ENCODE measurements at places on chromosomes 3 and 15.

GRCh38 chr3:45406772-45407171 is 18.4 kb downstream of the LARS2 start:
- no peak for DNase-seq

DNA sequence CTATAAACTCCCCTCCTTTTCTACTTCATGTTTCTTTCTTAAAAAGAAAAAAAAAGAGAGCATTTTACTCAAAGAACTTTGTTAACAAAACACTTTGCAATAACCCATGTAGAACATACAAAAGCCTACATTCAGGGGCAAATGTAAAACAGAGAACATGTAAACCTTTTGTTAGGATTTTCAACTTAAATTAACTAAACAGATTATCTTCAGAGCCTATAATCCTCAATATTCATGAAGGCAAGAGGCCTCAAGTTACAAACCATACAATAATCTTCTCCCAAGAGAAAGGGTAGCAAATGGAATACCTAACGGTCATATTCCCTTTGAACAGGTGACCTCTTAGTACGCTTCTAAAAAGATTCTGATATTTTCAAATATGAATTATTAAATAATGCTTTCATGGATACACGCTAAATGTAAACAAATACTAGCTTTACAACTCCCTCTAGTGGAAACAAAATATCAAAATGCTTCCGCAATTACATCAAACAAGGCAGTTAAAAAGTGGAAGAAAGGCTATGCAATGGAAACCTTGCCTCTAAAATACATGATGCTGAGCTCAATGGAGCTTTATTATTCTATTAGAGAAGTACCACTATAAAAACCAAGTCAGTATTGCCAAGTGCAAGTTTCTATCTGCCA is 9.9 kb downstream of the CEP152 start:
- peak; percentile 31 for DNase-seq

DNA sequence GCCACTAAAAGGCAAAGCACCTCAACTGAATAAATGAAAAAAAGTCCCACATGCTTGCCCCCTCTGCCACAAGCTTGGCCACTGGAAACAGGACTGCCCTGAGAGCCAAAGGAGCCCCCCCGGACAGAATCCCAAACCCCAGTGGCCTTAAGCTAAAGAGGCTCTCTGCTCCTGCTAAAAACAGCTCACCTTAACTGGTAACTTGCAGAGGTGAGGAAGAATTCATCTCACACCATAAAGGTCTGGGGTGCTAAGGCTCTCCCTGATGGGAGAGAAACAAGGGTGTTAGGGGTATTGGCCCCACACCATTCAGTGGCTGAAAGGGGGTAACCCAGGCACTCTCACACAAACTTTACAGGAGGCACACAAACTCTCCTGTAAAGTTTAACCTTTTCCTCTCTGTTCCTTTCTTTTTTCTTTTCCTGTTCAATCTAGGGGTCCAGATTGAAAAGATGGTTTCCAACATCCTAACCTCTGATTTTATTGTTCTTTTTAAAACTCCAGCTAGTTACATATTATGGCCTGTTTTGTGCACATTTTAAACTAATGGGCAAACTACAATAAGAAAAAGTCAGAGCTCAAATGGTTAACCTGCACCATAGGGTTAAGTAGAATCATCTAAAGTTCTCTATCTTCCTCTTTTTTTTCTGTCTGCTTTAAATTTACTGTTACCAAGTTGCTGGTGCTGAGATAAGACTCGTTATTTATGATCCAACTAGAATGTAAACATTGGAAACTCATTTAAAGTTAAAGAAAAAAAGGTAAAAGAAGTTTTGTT is 19.9 kb downstream of the TRANK1 start:
- DNase-seq: no peak

GRCh38 chr15:33946152-33946551 is 22.1 kb upstream of the CHRM5 start:
- no peak for DNase-seq

- no peak for DNase-seq
Measured at GRCh38 chr3:151398895-151399294, 14.3 kb upstream of the P2RY12 start.

- DNase-seq: no peak
Measured at GRCh38 chr15:70031713-70032112, 66.0 kb downstream of the TLE3 start.

DNA sequence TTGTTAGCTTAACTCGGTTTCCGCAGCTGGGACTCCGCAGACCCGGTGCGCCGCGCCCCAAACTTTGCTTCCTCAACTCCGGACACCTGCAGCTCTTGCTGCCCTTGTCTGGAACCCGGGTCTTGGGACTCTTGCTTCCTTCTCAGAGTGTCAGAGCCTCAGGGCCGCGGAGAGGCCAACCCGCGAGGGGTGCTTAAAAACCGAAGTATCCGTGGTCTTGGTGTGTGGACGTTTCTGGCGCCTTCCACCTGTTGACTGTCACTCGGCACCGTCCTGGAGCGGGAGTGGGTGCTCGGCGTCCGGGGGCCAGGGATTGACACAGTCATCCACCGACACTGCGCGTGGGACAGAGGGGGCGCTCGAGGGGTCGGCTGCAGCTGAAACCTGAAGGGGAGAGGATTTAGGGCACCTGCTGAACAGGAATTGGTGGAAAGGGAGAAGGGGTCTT is 386 bp downstream of the SQOR start:
- DNase-seq: no peak

DNA sequence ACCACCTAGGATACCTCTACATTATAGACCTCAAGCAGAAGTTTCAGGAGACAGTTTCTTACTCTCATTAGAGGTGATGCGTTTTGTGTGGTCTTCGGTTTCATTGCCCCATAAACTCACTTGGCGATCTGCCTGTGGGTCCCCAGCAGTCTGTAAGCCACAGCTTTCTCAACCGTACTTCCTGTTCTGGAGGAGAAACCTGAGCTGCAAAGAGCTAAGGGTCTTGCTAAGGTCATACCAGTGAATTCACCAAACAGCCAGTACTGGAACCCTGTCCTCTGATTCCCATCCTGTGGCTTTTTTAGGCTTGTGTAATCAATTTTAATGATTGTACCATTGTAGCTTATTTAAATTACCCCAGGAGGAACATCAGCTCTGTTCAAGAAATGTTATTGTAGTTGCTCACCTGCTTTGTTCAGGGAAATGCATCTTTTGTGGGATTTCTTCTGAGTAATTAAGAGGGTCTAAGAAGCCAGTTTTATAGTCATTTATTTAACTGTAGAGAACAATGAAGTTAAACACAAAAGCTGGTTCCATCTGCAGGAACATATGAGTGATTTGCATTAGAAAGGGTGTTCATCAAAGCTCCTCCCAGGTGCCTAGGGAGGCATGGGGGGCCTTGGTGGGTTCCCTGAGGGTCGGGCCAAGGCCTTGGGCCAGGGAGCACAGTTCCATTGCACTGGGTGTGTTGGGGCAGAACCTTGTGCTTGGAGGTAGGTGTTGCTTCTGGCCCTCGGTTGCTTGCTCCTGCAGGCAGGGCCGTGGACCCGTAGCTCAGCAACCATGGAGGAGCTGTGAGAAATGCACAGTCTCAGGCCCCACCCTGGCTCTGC is 69.6 kb downstream of the APBA2 start:
- peak; percentile 75 for DNase-seq

DNA sequence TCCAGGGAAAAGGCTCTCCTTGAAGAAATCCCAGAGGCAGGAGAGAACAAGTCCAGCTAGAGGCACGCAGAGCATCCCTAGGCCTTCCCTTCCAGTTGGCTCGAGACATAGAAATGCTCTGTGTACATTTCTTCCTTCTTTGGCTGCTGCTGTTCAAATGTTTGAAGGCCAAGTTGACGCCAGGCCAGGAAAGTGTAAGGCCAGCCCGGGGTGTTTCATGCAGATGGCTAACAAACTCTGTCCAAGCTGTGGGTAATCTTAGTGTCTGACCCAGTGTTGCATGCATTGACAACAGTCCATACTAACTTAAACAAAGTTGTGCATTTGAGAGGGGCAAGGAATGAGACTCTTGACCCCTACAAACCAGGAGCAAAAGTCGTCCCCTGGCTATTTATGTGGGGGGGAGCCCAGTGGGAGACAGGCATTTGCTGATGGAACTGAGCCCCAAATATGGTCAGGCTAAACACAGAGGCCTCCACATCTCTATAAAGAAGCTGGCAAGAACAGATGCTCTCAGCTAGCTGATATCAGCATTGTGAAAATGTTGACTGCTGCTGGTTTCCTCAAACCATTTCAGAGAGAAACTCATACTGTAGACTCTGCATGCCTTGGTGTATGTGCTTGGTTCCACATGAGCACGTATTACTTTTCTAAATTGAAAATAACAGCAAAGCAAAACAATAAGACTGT is 139.5 kb downstream of the ADAMTS9 start:
- peak; percentile 31 for DNase-seq

DNA sequence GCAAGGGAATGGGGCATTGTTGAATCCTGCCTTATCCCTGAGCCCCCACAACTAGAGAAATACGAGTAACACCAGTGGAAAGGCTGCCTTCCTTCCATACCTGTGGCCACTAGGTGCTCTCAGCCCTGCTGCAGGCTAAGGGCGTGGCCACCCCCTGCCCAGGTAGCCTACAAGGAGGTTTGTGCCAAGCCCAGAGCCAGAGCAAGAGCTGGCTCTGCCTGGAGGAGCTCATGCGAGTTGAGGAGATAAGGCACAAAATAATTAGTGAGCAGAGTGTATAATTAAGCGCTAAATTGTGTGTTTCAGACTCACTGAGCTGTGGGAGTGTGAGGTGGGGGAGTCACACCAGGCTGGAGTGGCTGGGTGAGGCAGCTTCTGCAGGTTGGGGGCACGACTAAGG is 49.2 kb downstream of the TPRA1 start:
- no peak for DNase-seq

- no peak for DNase-seq
Measured at GRCh38 chr3:42515391-42515916, 13.0 kb downstream of the VIPR1 start.

GRCh38 chr3:13947912-13948311 is 68.0 kb upstream of the WNT7A start:
- DNase-seq: no peak

DNA sequence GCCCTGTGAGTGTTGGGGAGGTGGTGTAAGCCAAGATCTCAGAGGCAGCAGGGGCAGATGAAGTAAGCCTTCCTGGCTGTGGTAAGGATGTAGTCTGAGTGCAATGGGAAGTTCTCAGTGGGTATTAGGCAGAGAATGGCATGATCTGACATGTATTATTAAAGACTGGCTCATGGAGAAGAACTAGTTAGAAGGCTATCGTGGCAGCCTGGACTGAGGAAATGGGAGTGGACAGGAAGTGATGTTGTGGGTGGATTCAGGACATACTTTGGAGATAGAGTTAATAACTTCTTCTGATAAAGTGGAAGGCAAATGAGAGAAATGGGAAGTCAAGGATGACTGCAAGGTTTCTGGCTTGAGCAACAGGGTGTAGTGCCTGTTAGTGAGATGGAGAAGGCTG is 250.9 kb upstream of the CFAP20DC start:
- no peak for DNase-seq

GRCh38 chr3:64575211-64575844 is 112.5 kb downstream of the ADAMTS9 start:
- no peak for DNase-seq

- no peak for DNase-seq
Measured at GRCh38 chr3:186216900-186217819, 108.3 kb upstream of the ETV5 start.

DNA sequence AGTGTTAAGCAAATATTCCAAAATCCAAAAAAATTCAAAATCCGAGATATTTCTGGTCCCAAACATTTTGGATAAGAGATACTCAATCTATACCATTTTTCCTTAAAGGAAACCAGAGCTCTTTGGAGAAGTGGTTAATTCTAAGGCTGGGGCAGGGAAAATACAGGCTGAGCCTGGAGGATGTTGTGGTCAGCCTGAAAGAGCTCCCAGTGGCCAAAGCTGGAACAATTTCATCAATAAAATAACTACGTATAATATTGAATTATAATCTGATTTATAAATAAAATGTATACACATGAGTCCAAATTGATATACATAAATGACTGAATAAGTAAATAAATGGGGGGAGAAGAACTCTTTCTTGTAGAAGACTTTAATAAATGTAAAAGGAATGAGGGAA is 24.6 kb downstream of the PPARG start:
- DNase-seq: no peak

- no peak for DNase-seq
Measured at GRCh38 chr3:140599496-140599895, 78.4 kb upstream of the TRIM42 start.

GRCh38 chr3:11907667-11908660 is 61.3 kb upstream of the TAMM41 start:
- DNase-seq: no peak

GRCh38 chr15:73727330-73727976 is 25.7 kb downstream of the INSYN1 start:
- DNase-seq: peak; percentile 26

DNA sequence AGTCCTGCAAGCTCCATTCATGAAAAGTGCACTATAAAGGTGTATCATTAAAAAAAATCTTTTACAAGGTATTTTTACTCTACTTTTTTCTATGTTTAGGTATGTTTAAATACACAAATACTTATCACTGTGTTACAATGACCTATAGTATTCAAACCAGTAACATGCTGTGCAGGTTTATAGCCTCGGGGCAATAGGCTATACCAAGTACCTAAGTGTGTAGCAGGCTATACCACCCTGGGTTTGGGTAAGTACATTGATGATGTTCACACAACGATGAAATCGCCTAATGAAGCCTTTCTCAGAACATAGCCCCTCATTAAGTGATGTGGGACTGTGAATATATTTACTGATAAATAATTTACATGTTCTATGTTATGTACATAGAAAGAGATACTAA is 104.6 kb downstream of the ATP1B3 start:
- no peak for DNase-seq

GRCh38 chr3:117887901-117888300 is 1146.7 kb downstream of the IGSF11 start:
- peak; percentile 69 for DNase-seq

- no peak for DNase-seq
Measured at GRCh38 chr3:3842356-3842755, 43.1 kb downstream of the LRRN1 start.

DNA sequence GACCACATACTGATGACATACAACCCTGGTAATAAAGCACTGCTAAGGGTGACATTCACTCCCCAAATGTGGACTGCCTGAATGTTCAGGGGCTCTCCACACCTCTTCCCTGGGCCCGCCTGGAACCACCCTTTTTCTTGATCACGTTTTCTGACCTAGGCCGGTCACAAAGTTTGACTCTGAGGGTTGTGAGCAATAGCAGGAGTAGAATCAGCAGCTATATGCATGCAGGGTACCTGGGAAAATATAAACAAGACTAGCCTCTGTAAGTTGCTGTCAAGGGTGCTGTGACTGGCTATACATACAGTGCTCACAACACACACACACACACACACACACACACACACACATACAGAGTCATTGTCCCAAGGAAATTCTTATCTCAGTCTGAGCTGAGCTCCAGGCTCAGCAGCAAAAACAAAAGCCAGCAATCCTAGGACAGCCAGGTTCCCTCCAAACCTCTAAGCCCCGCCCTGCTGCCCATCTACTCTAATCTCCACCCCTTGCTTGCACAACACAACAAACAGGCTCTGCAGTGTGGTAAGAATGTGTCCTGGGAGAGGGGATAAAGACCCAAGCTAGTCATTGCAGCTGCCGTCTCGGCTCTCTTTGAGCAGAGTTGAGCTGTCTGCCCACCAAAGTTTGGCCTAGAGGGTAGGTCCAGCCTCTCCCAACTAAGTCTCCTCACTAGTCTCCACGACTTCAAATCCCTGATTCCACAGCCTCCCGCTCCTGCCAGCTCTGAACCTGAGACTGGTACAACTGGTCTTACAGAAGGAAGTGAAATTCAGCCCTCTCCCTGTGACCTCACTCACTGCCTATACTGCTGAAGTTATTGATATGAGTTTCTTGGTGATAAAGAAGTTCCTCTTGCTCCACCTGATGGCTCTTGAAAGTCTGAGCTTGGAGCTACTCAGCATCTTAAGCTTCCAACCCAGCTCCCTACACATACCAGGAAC is 2.2 kb downstream of the BMF start:
- DNase-seq: peak; percentile 53

- DNase-seq: no peak
Measured at GRCh38 chr15:71596672-71597071, 213.7 kb upstream of the NR2E3 start.
